Osteoblast (primary cell): ENCODE measurements at places on chromosomes 12 and 14. TPM values are rescaled to one million over a fixed set of nuclear protein-coding genes. Genes with fewer than 3 reads are reported as not detected.

The GLTP gene
- 50.3 and 50.7 TPM in 2 replicates for total RNA-seq

The NYNRIN gene
- total RNA-seq = 7.2 and 9.1 TPM in 2 replicates

The SRGAP1 gene
- total RNA-seq = 24.8 and 26.1 TPM in 2 replicates

The NPAS3 gene
- 0.59 and 0.72 TPM in 2 replicates for total RNA-seq

The FZD10 gene
- total RNA-seq = not detected in 2 replicates

The DDN gene
- under 0.01 and 0.29 TPM in 2 replicates for total RNA-seq

The CIPC gene
- total RNA-seq = 15.9 and 16.6 TPM in 2 replicates

The KRT75 gene
- under 0.01 TPM in 1 of 2 replicates, not detected in the other for total RNA-seq

The SERPINA4 gene
- not detected in 2 replicates for total RNA-seq

The CBLN3 gene
- total RNA-seq = 3.5 and 4.0 TPM in 2 replicates

The RPL36AL gene
- total RNA-seq = 181 and 192 TPM in 2 replicates

The FAM186B gene
- 0.59 and 0.72 TPM in 2 replicates for total RNA-seq

The DHH gene
- total RNA-seq = under 0.01 TPM in 1 of 2 replicates, not detected in the other

The PLD4 gene
- total RNA-seq = not detected in 2 replicates

The KRT74 gene
- total RNA-seq = not detected in 2 replicates

The ARMH4 gene
- total RNA-seq = 10.9 and 14.1 TPM in 2 replicates

The RNF212B gene
- not detected in 2 replicates for total RNA-seq

The AQP6 gene
- total RNA-seq = not detected in 2 replicates

The METTL17 gene
- 43.3 and 50.3 TPM in 2 replicates for total RNA-seq

The HELB gene
- 2.2 and 3.2 TPM in 2 replicates for total RNA-seq

The AQP2 gene
- total RNA-seq = not detected in 2 replicates

The CLEC4D gene
- total RNA-seq = not detected in 2 replicates

The KRT4 gene
- not detected in 2 replicates for total RNA-seq

The TSHR gene
- total RNA-seq = not detected in 2 replicates

The SERPINA12 gene
- not detected in 2 replicates for total RNA-seq

The PRPH gene
- total RNA-seq = under 0.01 TPM in 1 of 2 replicates, not detected in the other

The TSPAN9 gene
- total RNA-seq = 12.1 and 13.0 TPM in 2 replicates

The KLHL33 gene
- total RNA-seq = 0.36 and 0.59 TPM in 2 replicates

The MAP3K12 gene
- total RNA-seq = 49.6 and 51.9 TPM in 2 replicates

The STYK1 gene
- total RNA-seq = under 0.01 TPM in 2 replicates

The PPP1R36 gene
- total RNA-seq = 0.88 and 1.1 TPM in 2 replicates

The KRT2 gene
- not detected in 2 replicates for total RNA-seq

The GUCY2C gene
- not detected in 2 replicates for total RNA-seq

The REM2 gene
- 0.29 and 0.36 TPM in 2 replicates for total RNA-seq

The CCDC63 gene
- not detected in 2 replicates for total RNA-seq

The POTEM gene
- total RNA-seq = not detected in 2 replicates

The KRT73 gene
- not detected in 2 replicates for total RNA-seq

The TMEM63C gene
- total RNA-seq = 0.72 TPM in 1 of 2 replicates, not detected in the other

The TULP3 gene
- total RNA-seq = 39.8 and 43.4 TPM in 2 replicates

The MYRFL gene
- total RNA-seq = not detected in 2 replicates

The NKX2-1 gene
- total RNA-seq = not detected in 2 replicates

The TMPRSS12 gene
- not detected in 2 replicates for total RNA-seq
